Endothelial cell (in vitro differentiated cells): ENCODE measurements at places on chromosomes 4 and X.

- DNase-seq: no peak
Observed at GRCh38 chr4:114497116-114497515, 101.5 kb upstream of the UGT8 start.

GRCh38 chr4:80878218-80878617, 152.3 kb upstream of the BMP3 start:
- no peak for DNase-seq

DNA sequence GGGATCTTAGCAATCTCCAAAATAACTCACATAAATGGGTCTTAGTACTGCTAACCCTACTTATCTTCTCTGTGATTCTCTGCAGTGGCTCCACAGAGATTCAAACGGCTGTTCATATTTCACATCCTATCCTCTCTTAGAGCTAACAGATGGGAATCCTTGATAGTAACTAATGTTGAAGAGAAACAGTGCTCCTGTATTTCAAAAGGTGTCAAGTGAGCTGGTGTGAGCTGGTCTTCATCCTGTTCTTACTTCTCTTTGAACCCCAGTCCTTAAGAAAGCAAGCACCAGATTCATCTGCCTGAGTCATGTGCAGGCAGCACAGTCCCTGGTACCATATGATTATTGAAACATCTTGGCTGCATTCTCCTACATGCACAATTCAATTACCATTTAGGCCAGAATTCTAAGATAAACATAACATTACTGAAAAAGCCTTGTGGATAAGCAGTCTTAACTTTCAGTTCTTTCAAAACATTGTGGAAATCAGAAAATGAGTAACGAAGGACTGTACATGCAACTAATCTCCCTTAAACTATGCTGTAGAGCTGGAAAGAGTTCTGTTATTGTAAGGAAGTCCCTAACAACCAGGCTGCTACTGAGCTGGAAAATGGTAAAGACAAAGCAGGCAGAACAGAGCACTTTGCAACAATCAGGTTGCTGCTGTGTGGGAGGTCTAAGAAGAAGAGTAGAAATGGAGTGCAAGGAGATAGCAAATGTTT, 153.1 kb downstream of the NPNT start:
- no peak for DNase-seq

DNA sequence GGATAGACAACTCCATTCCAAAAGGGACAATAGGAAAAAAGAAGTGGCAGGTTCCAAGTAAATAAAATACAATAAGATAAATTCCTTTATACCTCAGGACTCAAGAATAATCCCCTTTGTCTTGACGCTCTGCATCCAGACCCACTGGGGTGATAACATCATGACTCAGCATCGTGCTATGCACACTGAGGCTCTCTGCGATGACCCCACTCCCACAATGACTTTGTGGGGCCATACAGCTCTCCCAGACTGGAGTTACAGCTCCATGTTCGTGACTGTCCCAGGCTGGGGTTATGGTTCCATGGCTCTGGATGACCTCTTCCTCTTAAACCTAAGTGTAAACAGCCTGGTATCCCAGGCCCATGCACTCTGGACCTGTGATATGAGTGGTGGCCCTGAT, 254.5 kb upstream of the ADGRL3 start:
- no peak for DNase-seq

- peak; percentile 97 for DNase-seq
Observed at GRCh38 chr4:41214136-41214824, at the start of gene APBB2. Gene APBB2, minus strand, starts transcription at chr4:41214542. Its CDS starts 181,288 bp downstream, at chr4:41033254.

- peak; percentile 7 for DNase-seq
Observed at GRCh38 chr4:83285055-83285407, 433 bp upstream of the COQ2 start.

DNA sequence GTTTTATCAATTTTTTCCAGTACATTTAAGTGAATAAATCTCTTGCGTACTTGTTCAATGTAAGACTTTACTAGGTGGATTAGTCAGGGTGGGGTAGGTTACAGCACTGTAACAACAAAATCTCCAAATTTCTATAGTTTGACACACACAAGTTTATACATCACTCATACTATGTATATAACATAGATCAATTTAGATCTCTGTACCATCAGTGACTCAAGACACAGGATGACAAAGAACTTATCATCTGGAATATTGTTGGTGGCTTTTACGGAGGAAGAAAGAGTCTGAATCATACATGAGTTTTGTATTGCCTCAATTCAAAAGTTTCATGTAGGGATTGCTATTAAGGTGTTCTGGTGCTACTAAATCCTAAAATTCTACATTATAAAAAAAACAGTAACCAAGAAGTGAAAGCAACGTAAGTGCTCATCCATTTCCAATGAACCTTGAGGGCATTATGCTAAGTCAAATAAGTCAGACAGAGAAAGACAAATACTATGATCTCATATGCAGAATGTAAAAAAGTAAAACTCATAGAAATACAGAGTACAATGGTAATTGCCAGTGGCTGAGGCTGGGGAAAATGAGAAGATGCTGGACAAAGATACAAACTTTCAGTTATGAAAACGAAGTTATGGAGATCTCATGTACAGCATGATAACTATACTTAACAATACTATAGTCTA, 98.0 kb upstream of the DKK2 start:
- DNase-seq: no peak

DNA sequence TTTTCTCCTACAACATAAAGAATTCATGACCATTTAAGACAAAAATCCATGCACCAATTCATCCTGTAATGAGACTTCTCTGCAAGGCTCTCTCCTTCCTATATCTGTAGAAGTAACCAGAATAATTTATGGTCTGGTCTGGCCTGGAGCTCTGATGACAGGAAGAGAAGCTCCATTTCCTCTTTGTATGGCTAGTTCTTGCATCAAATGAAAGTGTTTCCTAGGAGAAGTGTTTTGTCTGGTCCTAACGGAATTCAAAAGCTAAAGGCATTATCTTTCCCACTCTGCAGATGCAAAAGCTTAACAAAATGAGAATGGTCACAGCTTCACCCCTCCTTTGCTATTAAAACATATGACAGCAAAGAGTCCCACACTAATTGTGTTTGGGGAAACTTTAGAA, 55.1 kb downstream of the SPATA18 start:
- no peak for DNase-seq

GRCh38 chrX:110741213-110741796, 54.3 kb downstream of the CHRDL1 start:
- no peak for DNase-seq

GRCh38 chr4:188002751-188003150, 7.2 kb downstream of the ZFP42 start:
- DNase-seq: no peak

DNA sequence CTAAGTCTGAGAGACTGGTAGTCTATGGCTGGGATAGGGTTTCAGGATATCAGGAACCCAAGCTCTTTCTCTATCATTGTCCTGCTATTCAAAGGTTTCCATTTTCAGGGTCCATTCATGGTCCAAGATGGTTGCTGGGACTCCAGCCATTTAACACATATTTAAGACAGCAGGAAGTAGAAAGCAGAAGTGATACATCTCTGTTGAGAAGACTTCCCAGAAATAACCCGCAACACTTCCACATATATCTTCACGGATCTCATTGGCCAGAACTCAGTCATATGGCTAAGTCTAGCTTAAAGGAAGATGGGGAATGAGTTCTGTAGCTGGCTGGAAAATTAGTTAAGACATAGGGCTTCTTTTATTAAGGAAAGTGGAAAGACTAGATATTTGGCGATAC, 23.8 kb downstream of the CTSO start:
- no peak for DNase-seq

DNA sequence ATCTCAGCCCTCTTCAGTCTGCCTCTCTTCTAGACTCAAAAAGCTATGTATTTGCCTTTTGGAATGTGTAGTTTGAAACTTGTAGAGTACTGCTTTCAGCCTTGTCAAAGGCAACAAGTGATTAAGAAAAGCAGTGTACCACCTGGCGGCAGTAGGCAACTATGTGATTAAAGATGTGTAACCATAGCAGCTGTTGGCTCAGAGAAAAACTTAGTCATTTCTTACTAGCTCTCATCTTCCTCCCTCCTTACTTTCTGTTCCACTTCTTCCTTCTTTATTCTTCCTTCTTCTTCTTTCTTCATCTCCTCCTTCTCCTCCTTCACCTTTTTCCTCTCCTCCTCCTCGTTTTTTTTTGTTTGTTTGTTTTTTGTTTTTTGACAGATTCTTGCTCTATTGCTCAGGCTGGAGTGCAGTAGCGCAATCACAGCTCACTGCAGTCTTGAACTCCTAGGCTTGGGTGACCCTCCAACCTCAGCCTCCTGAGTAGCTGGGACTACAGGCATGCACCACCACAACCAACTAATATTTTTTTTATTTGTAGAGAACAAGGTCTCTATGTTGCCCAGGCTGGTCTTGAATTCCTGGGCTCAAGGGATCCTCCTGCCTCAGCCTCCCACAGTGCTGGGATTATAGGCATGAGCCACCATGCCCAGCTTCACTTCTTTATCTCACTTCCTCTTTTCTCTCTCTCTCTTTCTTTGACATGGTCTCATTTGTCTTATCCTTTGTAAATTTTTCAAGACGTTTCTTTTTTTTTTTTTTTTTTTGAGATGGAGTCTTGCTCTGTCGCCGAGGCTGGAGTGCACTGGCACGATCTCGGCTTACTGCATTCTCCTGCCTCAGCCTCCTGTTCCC, 32.6 kb downstream of the ABHD18 start:
- DNase-seq: no peak

GRCh38 chr4:153668647-153669046, 15.4 kb upstream of the TLR2 start:
- DNase-seq: no peak

DNA sequence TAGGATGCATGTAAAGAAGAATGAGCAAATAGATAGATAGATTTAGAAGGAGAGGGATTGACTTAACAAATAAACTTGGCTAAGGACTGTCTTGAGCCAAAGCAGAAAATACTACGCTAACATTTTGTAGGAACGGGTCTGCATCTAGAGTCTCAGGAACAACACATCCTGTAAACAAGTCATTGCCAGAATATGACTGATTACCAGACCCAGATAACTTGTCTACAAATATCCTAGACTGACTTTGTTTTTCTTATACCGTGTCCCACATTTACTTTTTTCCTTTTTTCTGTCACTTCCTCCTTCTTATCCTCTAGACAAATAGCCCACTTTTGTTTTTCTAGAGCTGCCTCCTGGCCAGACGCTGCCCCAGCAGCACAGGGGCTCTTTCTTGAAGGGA, 393.6 kb downstream of the PDGFC start:
- DNase-seq: no peak

DNA sequence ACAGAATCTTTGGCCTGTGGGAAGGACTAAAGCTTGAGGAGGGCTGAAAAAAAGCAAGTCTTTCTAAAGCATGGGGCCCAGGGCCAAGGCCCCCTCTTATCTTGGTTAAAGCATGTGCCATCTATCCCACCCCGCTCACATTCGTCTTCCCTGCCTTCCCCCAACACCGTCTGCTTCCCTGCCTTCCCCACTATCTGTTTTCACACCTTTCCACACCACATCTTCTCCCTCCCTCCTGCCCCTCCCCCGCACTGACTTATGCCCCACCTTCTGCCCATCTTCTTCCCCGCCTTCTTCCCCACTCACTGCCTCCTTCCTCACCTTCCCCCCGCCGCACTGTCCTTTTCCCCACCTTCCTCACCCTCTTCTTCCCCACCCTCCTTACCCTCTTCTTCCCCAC, 890 bp upstream of the NAP1L5 start:
- DNase-seq: no peak

DNA sequence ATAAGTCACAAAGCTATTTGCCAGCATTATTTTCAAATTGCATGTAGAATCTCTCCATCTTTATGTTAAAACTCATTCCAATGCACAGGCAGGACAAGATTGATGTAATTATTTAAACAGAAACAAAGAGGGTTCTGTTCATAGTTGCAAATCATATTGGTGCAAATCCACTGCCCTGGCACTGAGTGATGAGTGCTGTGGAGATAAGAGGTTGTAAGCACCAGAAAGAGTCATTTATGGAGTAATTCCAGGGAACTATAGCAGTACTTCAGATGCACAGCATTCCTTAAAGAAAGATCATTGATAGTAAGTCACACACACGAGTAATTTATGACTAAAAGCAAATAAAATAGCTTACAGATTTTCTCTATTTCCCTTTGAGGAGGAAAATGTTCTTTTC, 337.7 kb upstream of the CTSO start:
- no peak for DNase-seq

DNA sequence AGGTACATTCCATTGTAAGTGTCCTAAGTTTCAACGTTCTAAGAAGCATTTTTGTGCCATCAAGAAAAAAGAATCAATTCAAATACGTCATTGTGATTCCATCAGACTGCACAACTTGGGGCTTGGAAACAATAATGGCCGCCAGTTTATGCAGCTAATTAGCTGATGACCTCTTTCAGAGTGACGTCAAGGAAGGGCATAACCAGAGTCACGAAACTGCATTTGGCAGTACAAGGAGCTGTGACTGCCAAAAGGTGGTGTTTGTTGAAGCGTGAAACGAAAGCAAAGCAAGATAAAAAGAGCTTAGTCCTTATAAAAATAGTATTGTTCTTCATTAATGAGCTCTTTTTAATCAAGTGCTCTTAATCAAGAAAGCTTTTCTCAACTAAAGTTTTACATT, 81.1 kb upstream of the SH3RF1 start:
- no peak for DNase-seq

- DNase-seq: no peak
Observed at GRCh38 chrX:154749856-154750255, 1.0 kb downstream of the GAB3 start.

DNA sequence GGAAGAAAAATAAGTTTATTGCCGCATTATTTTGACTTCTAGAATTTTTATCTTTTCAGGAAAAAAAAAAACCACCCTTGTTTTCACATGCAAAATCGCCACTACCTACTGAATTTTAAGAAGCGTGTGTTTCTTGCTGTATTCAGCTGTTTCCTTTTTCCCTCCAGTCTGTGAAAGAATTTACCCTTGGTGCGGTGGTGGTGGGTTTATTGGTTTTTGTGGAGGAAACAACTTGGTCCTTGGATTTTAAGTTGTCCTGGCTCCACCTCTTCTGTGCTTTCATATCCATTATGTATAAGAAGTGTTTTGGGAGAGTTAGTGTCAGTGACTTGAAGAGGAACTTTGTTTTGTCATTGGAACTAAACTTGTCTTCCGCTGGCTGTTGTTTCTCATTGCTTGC, 8.1 kb downstream of the RAPGEF2 start:
- DNase-seq: no peak

DNA sequence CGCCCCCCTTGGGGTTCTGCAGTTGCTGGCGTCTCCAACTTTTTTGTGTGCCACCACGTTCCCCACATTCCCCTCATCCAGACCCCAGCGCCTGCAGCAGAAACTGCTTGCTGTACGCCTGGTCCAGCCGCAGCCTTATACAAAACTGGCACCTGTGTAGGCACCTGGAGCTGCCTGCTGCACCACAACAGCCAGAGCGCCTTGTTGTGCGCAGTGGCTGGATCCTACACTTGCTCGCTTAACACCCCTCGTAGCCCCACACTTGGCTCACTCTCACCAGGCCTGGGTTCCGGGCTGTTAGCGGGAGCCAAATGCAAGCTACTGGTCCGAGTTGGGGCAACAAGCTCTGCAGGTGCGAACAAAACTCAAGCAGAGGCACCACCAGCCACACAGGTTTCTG, 136.8 kb downstream of the TECRL start:
- DNase-seq: no peak

DNA sequence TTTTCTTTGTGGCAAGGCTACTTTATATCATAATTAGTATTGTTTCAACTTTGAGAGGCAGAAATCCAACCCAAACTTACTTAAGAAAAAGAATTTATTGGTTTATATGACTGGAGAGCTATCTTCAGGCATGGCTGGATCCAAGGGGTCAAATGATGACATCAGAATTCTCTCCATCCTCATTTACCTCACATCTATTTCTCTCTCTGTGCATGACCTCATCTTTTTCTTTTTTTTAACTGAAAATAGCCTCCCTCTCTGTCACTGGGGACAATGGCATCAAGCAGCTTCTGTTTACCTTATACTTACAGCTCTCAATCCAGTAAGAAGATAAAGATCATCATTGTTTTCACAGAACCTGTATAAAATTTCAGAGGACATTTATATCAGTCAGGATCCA, 12.0 kb upstream of the EXOC1L start:
- no peak for DNase-seq
